Posterior cingulate gyrus (tissue), 11 donors: ENCODE measurements at places on chromosomes 5 and 9.

- no peak for DNase-seq
Measured at GRCh38 chr5:127858116-127858784, 155.1 kb downstream of the CCDC192 start.

GRCh38 chr9:33025572-33026342, 684 bp downstream of the DNAJA1 start:
- peak; percentile 53 for DNase-seq

DNA sequence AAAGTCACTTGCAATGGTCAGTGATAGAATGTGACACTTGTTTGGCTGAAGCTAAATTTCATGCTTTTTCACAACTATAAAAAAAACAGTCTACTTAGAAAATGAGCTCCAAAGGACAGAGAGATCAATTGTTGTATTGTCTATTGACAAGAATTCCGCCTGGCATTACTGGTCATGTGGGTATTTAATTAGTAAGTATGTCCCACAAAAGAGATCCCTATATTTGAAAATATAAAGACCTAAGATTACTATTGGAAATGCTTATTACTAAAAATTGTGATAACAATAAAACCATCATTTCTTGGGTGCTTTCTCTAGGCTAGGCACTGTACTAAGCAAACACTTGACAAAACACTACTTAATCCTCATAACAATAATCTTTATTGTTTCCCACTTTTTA, 745.2 kb upstream of the C9orf72 start:
- DNase-seq, result no peak

DNA sequence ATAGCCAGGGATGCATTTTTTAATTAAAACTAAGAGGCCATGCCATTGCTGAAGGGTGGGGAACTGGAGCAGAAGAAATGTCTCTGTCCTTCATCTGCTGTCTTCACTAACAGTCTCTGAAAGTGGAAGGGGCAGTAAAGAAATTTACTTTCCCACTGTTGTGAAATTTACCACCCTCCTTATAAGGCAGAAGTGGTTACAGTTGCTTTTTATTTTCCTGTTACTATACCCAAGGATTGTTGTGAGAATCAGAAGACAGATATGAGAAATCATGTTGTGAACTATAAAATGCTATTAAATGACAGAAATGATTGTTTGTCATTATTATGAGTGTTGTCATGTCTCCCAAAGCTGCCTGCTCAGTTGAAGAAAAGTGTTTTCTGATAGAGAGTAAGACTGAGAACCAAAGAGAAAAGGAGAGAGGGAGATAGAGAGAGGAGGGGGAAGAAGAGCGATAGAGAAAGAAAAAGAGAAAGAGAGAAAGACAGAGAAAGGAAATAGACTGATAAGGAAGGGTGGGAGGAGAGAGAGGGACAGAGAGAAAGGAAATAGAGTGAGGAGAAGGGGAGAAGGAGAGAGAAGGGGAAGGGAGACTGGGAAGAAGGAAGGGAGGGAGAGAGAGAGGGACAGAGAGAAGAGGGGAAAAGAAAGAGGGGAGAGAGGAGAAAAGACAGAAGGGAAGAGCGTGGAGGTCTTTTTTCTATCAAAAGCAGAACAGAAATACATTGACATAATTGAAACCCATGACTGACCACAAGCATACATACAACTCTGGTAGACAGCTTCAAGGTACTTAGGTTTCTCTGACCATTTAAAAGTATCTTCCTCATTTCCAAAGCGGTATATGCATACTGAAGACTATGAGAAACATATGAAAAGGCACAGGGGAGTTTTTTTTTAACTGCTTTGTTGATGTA, 22.5 kb downstream of the SEC61B start:
- DNase-seq, result no peak

DNA sequence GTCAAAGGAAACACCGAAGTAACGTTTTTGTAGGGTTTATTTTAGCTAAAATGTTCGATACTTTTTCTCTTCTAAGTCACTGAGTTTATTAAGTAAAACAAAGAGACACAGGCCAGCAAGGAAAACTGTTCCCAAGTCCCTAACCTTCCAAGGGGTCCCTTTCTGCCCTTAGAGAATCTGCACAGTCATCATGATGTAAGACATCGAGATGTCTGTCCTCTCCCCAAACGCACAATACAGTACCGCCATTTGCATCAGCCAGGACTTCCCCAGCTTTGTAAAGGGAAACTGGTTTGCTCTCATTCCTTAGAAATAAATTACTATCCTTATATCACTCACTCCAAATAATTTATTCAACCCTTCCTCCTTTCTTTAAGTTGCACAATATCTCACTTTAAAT, 89.3 kb downstream of the MARCHF11 start:
- DNase-seq, result no peak

- no peak for DNase-seq
Measured at GRCh38 chr9:129810116-129810515, 7.1 kb downstream of the TOR1B start.

DNA sequence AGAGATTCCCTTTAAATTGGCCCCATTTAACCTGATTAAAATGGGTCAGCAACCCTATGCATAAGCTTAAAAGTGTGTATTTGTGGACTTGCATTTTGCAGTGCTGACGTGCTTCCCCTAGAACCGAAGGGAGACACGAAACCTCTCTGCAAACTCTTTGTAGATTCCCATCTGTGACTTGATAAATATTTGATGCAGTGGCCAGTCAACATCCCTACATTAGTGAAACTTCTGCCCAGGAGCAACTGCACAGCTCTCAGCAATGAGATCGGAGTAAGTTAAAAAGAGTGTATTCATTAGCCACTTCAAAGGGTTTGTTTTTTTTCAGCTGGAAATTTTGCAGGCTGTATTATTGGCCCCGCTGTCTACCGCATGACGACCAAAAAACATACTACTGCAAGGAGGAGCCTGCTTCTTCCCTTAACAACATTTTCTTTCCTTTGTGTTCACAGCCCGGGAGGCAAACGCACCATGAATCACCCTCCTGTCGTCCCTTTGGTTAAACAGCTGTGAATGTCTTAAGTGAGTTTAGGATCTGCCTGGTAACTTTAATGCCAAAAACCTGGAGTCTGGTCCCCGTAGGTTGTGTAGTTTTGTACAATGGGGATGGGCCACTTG, 38.0 kb upstream of the TCERG1 start:
- DNase-seq, result no peak

DNA sequence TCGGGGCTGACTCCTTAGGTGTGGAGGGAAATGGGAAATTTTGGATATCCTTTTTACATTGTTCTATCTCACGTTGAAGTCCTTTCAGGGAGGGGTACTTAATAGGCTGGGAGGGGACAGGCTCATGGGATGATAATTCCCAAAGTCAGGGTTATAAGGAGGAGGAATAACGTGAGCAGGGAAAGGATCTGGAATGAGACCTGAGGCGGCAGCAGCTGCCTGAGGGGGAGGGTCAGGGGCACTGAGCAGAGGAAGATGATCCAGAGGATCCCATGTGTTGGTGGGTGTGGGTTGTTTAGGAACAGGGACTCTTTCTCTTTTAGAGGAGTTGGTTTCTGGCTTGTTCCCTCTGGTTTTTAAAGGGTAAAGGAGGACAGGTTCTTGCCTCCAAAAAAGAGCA, 18.7 kb downstream of the IFT74 start:
- no peak for DNase-seq

DNA sequence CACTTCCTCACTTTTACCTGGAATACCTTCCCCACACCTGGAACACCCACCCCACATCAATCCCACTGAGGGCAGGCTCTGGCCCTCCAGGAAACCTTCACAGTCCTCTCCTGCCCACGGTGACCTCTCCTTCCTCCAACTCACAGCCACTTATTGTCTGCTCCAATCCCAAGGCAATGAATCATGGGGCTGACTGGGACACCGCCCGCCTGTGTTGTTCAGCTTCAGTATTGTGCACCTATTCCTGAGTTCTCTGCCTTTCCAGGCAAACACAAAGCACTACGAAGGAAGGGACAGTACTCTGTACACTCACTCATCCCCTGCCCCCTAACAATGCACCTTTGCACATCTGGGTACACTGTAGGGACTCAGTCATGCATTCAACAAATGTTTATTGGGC, 7.3 kb downstream of the PCDH1 start:
- no peak for DNase-seq

- DNase-seq, result no peak
Measured at GRCh38 chr9:89079391-89079790, 88.1 kb downstream of the S1PR3 start.

GRCh38 chr9:694403-695154, 146.9 kb upstream of the DMRT1 start:
- no peak for DNase-seq

- DNase-seq, result no peak
Measured at GRCh38 chr9:28155067-28155466, 581.8 kb upstream of the C9orf72 start.

GRCh38 chr9:134007150-134007549, 15.0 kb upstream of the VAV2 start:
- DNase-seq, result no peak

DNA sequence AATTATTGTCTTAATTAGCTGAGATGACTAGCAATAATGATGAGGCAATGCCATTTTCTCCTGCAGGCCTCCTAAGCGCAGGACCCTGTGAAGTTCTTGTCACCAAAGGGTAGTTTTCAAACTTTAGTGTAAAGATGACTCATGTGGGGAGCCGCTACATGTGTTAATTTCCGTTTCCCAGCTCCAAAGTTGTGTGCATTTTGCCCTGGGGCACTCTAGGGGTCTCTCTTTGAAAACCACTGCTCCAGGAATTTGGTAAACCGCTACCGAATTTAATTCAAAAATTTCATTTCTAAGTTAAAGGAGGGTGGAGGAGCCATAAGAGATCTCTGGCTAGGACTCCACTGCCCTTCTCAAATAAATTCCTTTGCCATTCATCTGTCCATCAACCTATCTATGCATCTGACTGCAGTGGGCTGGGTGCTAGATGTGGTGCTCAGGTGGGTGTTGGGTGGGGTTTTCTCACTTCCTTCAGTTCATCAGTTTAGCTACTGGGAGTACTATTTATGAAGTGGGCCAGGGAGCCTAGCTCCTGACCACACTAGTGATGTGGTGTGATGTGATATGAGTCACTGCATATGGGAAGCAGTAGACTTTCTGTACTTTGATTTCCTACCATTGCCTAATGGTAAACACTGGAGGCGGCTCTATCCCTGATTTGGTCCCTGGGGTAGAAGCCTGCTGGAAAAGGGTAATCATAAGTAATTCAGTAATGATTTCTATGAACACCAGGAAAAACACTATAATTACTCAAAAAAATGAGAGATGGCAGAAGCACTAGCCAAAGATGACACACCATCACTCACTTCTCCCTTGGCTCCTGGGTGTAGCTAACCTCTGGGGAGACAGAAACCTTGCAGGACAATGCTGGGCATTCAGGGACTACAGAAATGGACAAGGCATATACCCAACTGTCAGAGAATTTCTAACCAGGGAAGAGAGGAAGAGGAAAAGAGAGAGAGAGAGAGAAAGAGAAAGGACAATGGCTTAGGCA, 4.0 kb upstream of the ZSWIM6 start:
- DNase-seq, result no peak

- DNase-seq, result no peak
Measured at GRCh38 chr9:81430727-81431126, 258.6 kb downstream of the TLE1 start.

GRCh38 chr5:42944989-42945388, 95.1 kb downstream of the ANXA2R start:
- DNase-seq, result no peak

- DNase-seq, result no peak
Measured at GRCh38 chr5:64763948-64764503, 4.5 kb downstream of the SREK1IP1 start.

DNA sequence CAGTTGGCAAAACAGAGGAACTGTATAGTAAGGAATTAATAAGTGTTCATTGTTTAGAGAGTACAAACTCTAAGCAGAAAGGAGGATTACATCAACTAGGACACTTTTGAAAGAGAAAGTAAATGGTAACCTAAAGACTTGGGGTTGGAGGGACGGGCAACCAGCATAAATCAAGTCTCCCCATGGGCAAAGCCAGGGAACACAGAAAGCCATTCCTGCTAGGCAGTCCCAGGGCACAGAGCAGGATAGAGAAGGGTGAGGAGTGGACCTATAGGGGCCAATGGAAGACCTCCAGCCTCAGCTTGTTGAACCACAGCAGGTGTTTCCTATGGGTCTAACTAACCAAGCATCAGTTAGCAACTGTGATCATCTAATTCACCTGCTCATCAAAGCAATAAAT, 9.2 kb upstream of the ERAP1 start:
- DNase-seq, result no peak

DNA sequence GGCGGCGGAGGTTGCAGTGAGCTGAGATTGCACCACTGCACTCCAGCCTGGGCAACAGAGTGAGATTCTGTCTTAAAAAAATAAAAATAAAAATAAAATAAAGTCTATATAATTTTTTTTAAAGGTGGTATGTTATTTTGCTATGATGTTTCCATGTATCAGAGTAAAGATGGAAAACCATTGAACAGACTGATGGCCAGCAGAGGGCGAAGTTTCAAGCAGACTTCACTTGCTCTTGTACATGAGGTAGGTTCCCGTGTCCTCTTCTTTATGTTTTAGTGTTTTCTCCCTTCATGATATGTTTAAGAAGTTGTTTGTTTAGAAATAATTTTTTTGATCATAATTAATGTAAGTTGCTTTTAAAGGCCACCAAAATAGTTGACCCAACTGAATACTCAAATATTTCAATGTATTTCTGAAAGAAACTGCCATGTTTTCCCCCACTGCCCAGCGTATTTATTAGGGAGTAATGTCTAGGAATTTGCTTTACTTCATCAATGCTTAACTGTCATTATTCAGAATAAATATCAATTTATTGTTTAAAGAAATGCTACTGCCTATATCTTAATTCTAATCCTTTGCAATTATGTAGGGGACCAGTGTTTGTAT, 146.4 kb downstream of the HACD4 start:
- DNase-seq, result no peak

DNA sequence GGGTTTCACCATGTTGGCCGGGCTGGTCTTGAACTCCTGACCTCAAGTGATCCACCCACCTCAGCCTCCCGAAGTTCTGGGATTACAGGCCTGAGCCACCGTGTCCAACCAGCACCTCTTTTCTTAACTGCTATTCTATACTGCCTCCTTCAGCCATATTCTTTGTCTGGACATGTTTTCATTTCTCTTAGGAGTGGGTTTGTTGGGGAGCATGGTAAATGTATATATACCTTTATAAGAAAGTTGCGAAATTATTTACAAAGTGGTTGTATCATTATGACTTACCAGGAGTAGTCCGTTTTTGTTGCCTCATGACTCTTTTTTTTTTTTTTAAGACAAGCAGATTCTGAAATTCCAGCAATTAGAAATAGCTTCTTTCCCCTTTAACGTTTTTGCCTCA, 38.7 kb downstream of the CDC42SE2 start:
- no peak for DNase-seq

DNA sequence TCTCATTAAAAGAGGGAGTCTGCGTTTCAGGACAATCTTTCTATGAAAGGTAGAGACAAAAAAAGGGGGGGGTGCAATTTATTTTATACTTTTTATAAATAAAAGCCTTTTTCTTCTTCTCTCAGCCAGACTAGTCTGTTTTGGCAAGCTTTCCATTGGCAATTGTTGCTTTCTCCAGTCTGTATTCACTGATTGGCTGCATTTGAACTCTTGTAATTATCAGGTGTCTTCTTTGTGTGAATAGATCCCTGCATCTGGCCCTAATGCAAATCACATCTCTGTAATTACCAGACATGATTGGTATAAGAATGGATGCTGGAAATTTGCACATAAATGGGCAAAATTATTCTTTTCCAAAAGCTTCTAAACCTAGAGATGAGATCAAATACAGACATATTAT, 7.6 kb upstream of the EQTN start:
- no peak for DNase-seq

GRCh38 chr9:2502210-2502609, 119.4 kb upstream of the VLDLR start:
- DNase-seq, result no peak
